ENCODE measurements at places on chromosomes 6 and 20. TPM values are rescaled to one million over a fixed set of nuclear protein-coding genes. Genes with fewer than 3 reads are reported as not detected.

DNA sequence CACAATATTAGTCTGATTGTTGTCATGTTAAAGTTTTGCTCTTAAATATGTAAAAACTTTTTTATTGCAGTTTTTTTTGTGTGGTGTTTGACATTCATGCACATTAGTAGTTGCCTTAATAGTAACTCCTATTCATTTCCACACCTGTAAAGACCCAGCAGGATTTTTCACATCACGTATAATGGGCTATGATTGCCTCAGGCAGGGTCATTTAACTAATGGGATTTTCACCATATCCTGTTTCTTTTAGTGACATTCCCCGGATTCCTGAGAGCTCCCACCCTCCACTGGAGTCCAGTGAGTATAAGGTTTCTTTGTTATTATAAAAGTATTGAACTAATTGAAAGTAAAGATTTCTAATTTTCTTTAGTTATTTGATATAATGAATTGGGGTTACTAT lies 359.2 kb downstream of the RIMS1 start:
- no peaks in the 10 kb centered on the region for H3K36me3 ChIP-seq
- DNase-seq: no peak
- H3K4me3 ChIP-seq: no peak overlapping the region
- H3K4me1 ChIP-seq: no peaks in the 10 kb centered on the region
- H3K27ac ChIP-seq: no peak overlapping the region
- no peaks in the 10 kb centered on the region for H3K27me3 ChIP-seq

GRCh38 chr6:136226027-136226673 lies 24.0 kb downstream of the MTFR2 start:
- peaks cover 10% of the 10 kb centered on the region for H3K4me1 ChIP-seq
- peak overlapping the region; percentile 16 for H3K4me3 ChIP-seq
- no peaks in the 10 kb centered on the region for H3K36me3 ChIP-seq
- peak; percentile 50 for DNase-seq
- H3K27ac ChIP-seq: peak overlapping the region; percentile 5
- no peaks in the 10 kb centered on the region for H3K27me3 ChIP-seq

- H3K27ac ChIP-seq: peak overlapping the region; percentile 57
- H3K4me1 ChIP-seq: peaks cover 17% of the 10 kb centered on the region
- H3K4me3 ChIP-seq: no peak overlapping the region
- peak; percentile 25 for DNase-seq
- peaks cover 2% of the 10 kb centered on the region for H3K36me3 ChIP-seq
- no peaks in the 10 kb centered on the region for H3K27me3 ChIP-seq
Observed at GRCh38 chr20:47228654-47229053, 127.8 kb downstream of the ZMYND8 start.

GRCh38 chr20:34940081-34940481 lies 15.5 kb downstream of the GSS start:
- peaks cover 11% of the 10 kb centered on the region for H3K4me1 ChIP-seq
- no peak for DNase-seq
- H3K27ac ChIP-seq: peak overlapping the region; percentile 79
- no peaks in the 10 kb centered on the region for H3K27me3 ChIP-seq
- no peak overlapping the region for H3K4me3 ChIP-seq

- no peak overlapping the region for H3K4me3 ChIP-seq
- H3K36me3 ChIP-seq: no peaks in the 10 kb centered on the region
- no peak for DNase-seq
- H3K27me3 ChIP-seq: no peaks in the 10 kb centered on the region
- peaks cover 38% of the 10 kb centered on the region for H3K4me1 ChIP-seq
- H3K27ac ChIP-seq: no peak overlapping the region
Observed at GRCh38 chr6:111803371-111803770, 69.9 kb downstream of the FYN start.

DNA sequence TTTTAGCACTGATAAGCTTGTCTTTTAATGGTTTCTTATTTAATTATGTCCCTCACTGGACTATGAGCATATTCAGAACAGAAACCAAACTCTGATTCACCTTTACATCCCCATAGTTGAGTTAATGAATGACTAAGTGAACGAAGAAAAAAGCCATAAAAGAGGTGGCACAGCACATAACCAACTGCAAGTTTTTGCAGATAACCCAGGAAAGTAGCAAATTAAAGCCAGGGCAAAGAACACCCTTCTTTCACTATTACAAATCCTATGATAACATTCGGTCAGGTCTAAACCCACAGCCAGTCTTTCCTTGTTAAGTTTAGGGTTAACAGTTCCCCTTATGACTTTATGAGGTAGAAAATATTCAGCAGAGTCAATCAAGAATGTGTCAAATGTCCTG lies 102.7 kb downstream of the RIN2 start:
- H3K4me3 ChIP-seq: no peak overlapping the region
- DNase-seq: no peak
- no peaks in the 10 kb centered on the region for H3K36me3 ChIP-seq
- H3K27ac ChIP-seq: no peak overlapping the region

The TBXT gene
- not detected for total RNA-seq

The EYS gene
- total RNA-seq: not detected

GRCh38 chr6:134198093-134198492 lies 119.8 kb downstream of the SGK1 start:
- H3K27ac ChIP-seq: no peak overlapping the region
- H3K27me3 ChIP-seq: no peaks in the 10 kb centered on the region
- H3K4me3 ChIP-seq: no peak overlapping the region
- DNase-seq: no peak
- peaks cover 6% of the 10 kb centered on the region for H3K4me1 ChIP-seq

The CALHM5 gene
- 1.5 TPM for total RNA-seq

DNA sequence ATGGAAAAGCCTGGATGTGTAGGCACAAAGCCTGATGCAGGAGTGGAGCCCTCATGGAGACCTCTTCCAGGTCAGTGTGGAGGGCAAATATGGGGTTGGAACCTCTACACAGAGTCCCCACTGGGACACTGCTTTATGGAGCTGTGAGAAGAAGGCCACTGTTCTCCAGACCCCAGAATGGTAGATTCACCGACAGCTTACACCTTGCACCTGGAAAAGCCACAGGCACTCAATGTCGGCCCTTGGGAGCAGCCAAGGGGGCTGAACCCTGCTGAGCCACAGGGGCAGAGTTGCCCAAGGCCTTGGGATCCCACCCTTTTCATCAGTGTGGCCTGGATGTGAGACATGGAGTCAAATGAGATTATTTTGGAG lies 24.9 kb downstream of the NCR2 start:
- no peak overlapping the region for H3K4me3 ChIP-seq
- no peak overlapping the region for H3K27ac ChIP-seq
- H3K36me3 ChIP-seq: no peaks in the 10 kb centered on the region
- H3K27me3 ChIP-seq: peaks cover 14% of the 10 kb centered on the region

DNA sequence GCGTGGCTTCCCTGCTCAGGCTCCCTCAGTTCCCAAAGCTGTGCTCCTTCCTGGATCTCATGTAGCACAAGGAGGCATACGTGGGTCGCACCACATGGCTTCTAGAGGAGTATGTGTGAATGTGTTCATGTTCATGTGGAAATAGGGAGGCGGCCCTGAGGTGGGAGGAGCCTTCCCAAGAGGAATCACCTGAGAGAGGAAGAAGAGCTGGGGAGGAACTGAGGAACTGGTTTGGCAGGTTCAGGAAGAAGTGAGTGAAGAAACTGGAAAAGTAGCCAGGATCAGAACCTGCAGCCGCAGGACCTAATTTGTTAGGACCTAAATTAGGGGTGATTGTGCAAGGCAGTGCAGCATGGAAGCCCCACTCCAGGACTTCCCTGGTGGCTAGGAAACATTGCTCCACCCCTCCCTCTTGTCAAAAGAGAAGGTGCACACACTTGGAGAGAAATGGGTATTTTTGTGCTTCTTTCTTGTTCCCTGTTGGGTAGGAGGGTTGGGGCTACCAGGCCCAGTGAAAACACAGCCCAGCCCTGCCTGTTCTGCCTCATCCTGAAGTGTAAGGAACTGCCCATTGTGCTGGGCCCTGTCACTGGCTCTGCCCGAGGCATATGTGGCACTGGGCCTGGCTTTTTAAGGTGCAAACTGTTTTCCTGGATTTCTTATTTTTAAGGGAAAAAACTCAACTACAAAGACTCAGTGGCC lies 20.7 kb downstream of the SYNJ2 start:
- no peak overlapping the region for H3K4me3 ChIP-seq
- DNase-seq: no peak
- H3K36me3 ChIP-seq: no peaks in the 10 kb centered on the region
- peak overlapping the region; percentile 51 for H3K27ac ChIP-seq
- H3K4me1 ChIP-seq: peaks cover 48% of the 10 kb centered on the region

The C20orf204 gene
- total RNA-seq: 0.11 TPM

- H3K4me1 ChIP-seq: peaks cover 52% of the 10 kb centered on the region
- no peaks in the 10 kb centered on the region for H3K27me3 ChIP-seq
- peak overlapping the region; percentile 13 for H3K27ac ChIP-seq
Observed at GRCh38 chr6:30766461-30767157, 22.3 kb upstream of the IER3 start.

GRCh38 chr20:19435821-19436220 lies 223.4 kb downstream of the SLC24A3 start:
- no peaks in the 10 kb centered on the region for H3K4me1 ChIP-seq
- no peak overlapping the region for H3K27ac ChIP-seq
- H3K36me3 ChIP-seq: no peaks in the 10 kb centered on the region

DNA sequence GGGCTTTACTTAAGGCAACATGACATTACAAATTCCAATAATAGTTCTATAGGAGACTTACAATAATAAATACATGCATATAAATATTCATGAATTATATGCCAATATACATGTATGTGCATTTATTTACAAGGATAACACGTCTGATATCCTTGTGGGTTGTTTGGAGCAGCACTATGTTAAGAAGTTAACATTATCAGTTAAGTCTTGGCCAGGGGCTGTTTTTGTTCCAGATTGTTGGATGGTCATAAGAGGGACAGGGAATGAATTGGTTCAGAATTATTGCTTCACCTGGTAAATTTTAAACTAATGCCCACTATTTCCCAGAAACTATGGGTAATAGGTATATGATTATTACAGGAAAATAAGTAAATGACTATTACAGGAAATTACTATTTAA lies 81.3 kb upstream of the MMS22L start:
- DNase-seq: no peak
- no peaks in the 10 kb centered on the region for H3K36me3 ChIP-seq
- H3K4me3 ChIP-seq: no peak overlapping the region
- H3K27ac ChIP-seq: no peak overlapping the region
- no peaks in the 10 kb centered on the region for H3K27me3 ChIP-seq
- H3K4me1 ChIP-seq: no peaks in the 10 kb centered on the region

- no peak overlapping the region for H3K27ac ChIP-seq
- no peak overlapping the region for H3K4me3 ChIP-seq
- H3K27me3 ChIP-seq: no peaks in the 10 kb centered on the region
- no peaks in the 10 kb centered on the region for H3K36me3 ChIP-seq
- DNase-seq: no peak
Observed at GRCh38 chr20:48139262-48140041, 354.2 kb upstream of the SULF2 start.

DNA sequence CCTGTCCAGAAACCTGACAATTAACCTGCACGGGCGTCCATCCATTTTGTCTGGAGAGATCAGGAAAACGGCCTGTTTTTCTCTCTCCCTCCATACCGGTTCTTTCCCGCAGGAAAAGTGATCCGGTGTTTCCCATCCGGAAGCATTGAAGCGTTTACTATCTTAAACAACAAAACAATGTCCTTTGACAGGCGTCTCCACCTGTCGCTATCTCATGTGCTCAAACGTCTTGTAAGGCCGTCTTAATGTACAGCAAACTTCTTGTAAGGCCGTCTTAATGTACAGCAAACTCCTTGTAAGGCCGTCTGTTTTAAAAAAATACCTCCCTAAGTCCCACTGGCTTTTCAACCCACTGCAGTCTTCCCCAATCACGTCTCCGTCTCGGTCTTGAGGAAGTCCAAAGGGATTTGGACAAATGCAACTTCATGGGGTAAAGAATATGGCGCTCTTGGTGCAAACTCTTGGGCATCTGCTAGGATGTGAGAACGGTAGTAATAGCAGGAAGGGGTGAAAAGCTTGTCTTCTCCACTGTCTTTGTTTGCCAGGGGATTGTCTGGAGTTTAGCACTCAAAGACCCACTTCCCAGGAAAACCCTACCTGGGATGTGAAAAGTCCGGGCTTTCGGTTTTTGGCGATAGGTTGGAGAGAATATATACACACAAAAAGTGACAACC lies 29.9 kb upstream of the TRIM27 start:
- no peaks in the 10 kb centered on the region for H3K4me1 ChIP-seq
- no peak overlapping the region for H3K27ac ChIP-seq
- H3K36me3 ChIP-seq: no peaks in the 10 kb centered on the region
- peak overlapping the region; percentile 36 for H3K4me3 ChIP-seq
- DNase-seq: no peak

- no peak overlapping the region for H3K27ac ChIP-seq
- H3K4me1 ChIP-seq: no peaks in the 10 kb centered on the region
- no peak overlapping the region for H3K4me3 ChIP-seq
- DNase-seq: no peak
Observed at GRCh38 chr6:92608751-92609150, 810.6 kb downstream of the EPHA7 start.

- no peaks in the 10 kb centered on the region for H3K27me3 ChIP-seq
- no peaks in the 10 kb centered on the region for H3K36me3 ChIP-seq
- H3K4me1 ChIP-seq: no peaks in the 10 kb centered on the region
- no peak overlapping the region for H3K27ac ChIP-seq
Observed at GRCh38 chr6:85388531-85388930, 61.4 kb upstream of the NT5E start.

- H3K4me1 ChIP-seq: no peaks in the 10 kb centered on the region
- no peak overlapping the region for H3K4me3 ChIP-seq
- DNase-seq: no peak
- H3K27ac ChIP-seq: no peak overlapping the region
Observed at GRCh38 chr6:98787961-98788360, 46.4 kb upstream of the POU3F2 start.

The MAS1 gene
- not detected for total RNA-seq

GRCh38 chr20:46705378-46705729 lies 4.1 kb upstream of the SLC2A10 start:
- H3K36me3 ChIP-seq: no peaks in the 10 kb centered on the region
- H3K4me1 ChIP-seq: peaks cover 5% of the 10 kb centered on the region
- no peaks in the 10 kb centered on the region for H3K27me3 ChIP-seq
- DNase-seq: no peak

GRCh38 chr6:14735956-14736486 lies 509.8 kb upstream of the JARID2 start:
- no peaks in the 10 kb centered on the region for H3K36me3 ChIP-seq
- DNase-seq: no peak
- H3K27ac ChIP-seq: no peak overlapping the region
- no peaks in the 10 kb centered on the region for H3K4me1 ChIP-seq
- no peak overlapping the region for H3K4me3 ChIP-seq
- H3K27me3 ChIP-seq: no peaks in the 10 kb centered on the region
